Uterus (tissue), 4 donors: ENCODE measurements at places on chromosomes 13 and 19.

DNA sequence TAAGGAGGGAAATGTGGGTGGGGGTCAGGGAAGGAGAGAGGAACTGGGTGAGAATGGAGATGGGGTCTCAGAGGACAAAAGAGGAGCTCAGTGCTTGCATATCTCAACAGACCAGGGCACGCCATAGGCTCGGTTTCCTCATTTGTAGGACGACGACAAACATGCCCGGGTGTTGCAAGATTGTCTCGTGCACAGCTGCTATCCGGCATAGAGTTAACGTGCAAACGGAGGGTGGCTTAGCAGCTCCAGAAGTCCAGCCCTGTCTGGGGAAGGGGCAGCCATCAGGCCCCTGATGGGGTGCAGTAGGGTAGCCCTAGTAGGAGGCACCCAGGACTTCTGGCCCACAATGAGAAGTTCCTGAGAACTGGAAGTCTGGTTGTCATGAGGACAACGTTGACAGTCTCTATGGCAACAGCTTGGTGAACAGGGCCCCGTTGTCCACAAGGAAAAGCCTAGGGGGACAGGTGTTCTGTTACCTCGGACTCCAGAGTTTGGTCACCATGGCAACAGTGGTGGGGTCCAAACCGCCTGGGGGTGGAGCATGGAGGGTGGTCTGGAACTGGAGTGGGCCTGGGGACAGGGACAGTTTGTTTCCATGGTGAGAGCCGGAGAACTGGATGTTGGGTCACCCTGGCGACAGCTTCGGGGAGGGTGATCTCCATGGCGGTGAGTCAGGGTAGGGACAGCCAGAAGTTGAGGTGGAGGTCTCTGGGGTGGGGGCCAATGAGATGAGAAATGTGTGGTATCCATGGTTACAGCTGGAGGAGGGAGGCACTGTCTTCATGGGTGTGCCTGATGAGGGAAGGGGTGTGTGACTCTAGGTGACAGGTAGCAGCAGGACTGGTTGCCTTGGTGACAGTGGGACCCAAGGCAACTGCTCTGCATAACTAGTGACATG is 16.8 kb downstream of the TM6SF2 start:
- no peak for DNase-seq

DNA sequence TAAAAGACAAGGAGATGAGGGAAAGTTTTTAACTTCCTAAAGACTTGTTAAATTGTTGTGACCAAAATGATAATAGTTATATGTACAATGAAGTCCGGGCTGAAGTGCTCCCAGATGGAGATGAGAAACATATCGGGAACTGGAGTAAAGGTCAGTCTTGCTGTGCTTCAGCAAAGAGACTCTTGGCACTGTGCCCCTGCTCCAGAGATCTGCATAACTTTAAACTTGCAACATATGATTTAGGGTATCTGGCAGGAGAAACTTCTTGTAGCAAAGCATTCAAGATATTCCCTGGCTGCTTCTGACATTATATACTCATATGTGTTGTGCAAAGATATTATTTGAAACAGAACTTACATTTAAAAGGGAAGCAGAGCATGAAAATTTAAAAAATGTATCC is 786.6 kb upstream of the SLITRK6 start:
- DNase-seq: no peak

- no peak for DNase-seq
Observed at GRCh38 chr13:44795176-44795575, 194.1 kb downstream of the NUFIP1 start.

DNA sequence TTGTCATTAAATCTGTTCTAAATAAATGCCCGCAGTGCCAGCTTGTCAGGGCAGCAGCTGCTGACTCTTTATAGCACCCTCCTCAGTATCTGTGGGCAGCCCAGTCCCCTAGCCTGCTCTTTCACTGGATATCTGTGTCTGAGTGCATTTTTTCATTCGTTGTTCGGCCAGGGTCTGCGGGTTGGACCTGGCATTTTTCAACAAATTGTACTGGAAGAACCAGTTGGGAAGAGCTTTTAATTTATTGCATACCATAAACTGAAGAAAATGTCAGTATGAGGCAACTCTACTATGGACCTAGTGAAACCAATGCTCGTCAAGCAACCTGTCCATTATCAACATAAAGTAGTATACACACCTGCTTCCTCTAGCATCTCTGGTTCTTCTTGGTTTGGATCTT is 8.6 kb downstream of the NLRP13 start:
- no peak for DNase-seq

GRCh38 chr19:4365341-4365740 is 22.0 kb downstream of the MPND start:
- DNase-seq: no peak

GRCh38 chr19:34959021-34959420 is 5.0 kb downstream of the ZNF792 start:
- no peak for DNase-seq

DNA sequence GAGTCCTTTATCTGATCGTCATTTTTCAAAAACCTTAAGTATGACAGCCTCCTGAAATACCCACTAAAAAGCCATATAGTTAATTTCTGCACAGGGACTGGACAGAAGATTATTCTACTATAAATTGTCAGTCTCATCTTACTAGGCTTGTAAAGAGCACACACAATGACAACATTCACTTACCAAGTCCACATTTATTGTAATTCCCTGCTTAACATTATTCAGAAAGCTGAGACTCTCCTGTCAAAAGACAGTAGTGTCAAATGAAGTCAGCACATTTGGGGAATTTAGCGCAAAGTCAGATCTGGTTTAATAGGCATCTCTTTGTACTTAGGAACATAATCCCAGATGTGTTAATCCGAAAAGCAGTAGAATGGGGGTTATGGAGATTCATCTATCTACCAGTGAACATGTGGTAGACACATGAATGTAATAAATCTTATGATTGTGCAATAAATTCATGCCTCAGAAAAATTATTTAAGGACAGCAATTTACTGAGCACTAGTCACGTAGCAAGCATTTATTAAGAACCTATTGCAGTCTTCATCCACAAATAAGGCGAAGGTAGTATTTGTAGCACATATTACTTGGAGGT is 224.6 kb upstream of the GPC6 start:
- DNase-seq: no peak

- DNase-seq: no peak
Observed at GRCh38 chr19:16749326-16749725, 29.7 kb downstream of the NWD1 start.

DNA sequence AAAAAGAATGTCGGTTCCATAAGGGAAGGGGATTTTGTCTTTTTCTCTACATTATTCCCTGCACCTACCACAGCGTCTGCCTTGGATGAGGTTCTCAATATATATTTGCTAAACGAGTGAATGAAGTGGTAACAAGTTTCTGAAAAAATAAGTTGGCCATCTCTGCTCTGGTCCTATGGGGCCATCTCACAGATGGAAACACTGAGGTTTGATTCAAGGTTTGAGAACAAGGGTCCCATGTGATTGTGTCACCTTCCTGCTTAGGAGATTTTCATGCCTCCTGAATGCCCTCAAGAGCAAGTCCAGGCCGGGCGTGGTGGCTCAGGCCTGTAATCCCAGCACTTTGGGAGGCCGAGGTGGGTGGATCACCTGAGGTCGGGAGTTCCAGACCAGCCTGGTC is 3.2 kb downstream of the MYPOP start:
- no peak for DNase-seq

GRCh38 chr13:84393981-84394625 is 511.8 kb upstream of the SLITRK1 start:
- no peak for DNase-seq

- no peak for DNase-seq
Observed at GRCh38 chr13:99313501-99313900, 6.3 kb upstream of the GPR183 start.

- DNase-seq: no peak
Observed at GRCh38 chr19:29841209-29841558, 29.4 kb downstream of the CCNE1 start.

- no peak for DNase-seq
Observed at GRCh38 chr13:50798923-50799322, 44.6 kb downstream of the DLEU7 start.

DNA sequence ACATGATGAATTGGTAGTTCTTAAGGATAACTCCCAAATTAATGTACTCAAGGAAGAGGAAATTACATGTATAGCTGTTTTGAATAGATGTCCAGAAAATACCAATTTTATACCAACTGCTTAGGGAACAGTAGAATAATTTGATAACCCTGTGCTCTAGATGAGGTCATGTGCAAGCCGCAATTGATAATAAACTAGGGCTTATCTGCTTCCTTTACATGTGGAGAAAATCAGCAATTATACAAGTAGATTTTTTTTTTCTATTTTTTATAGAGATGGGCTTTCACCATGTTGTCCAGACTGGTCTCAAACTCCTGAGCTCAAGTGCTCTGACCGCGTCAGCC is 9.3 kb downstream of the TPT1 start:
- no peak for DNase-seq

- DNase-seq: no peak
Observed at GRCh38 chr13:93977986-93978385, 501.5 kb downstream of the DCT start.

GRCh38 chr19:6458695-6459261 is 814 bp downstream of the SLC25A23 start:
- DNase-seq: no peak

DNA sequence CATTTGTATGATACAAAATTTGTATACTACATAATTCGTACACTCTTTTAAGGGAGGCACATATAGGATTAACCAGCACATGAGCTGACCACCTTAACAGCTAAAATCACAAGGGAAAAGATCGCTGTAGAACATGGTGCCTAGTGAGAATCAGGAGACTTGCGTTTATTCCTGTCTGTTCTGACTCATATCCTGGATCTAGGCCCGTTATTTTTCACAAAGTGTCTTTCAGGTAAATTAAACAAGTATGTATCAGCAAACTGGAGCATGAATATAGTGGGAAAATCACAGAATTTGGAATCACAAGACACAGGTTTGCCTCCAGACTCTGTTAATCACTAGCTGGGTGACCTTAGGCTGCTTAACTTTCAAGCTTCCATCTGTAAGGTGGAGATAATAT is 47.5 kb upstream of the ESD start:
- no peak for DNase-seq

DNA sequence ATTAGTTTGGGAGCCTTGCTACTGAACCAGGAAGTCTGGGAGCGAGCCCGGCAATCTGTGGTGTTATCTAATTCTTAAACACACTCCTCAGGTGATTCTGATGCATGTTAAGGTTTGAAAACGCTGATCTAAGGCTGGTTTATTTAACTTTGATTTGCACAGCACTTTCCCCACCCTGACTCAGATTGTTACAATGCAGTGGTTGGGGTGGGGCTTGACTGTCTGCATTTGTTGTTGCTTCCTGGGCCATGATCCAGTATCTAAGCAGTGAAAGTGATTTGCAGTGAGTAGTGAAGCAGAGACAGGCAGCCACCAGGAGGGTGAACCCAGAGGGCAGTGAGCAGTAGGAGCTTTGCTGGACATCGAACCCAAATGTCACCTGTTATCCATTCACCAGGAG is 81.6 kb upstream of the ARGLU1 start:
- no peak for DNase-seq

GRCh38 chr13:110638814-110639806 is 23.8 kb downstream of the NAXD start:
- DNase-seq: no peak

- DNase-seq: no peak
Observed at GRCh38 chr13:89726690-89727435, 1620.6 kb upstream of the MIR17HG start.

DNA sequence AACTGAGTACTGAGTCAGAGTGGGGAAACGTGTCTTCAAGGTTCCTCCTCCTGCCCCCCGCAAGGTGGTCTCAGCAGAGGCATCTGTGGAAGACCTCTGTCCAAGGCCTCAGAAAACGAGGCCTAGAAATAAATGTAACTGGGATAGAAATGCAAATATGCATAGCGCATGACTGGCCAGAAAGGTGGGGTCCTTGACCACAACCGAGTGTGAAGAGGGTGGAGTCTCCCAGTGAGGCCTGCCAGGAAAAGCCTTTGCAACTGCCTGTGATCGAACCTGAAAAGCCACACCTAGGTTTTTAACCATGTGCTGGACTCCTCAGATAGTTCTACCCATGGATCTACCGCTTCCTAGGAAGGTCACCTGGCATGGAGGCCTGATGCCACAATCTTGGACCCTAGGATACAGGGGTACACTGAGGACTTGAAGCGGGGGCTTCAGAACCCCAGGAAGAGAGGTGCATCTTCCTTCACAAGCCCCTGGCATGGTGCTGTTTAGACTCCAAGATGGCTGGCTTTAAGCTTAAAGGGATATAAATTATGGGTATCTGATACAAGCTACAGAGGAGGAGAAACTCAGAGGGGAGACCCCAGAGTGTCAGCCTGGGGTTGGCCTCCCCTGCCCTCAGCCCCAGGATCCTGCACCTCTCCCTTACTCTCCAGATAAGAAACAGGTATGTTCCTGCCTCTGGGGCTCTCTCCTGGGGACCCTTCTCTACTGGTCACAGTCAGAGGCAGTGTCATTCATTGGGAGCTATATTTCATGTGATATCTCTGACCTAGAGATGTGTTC is 18.3 kb upstream of the SIGLEC6 start:
- DNase-seq: no peak

DNA sequence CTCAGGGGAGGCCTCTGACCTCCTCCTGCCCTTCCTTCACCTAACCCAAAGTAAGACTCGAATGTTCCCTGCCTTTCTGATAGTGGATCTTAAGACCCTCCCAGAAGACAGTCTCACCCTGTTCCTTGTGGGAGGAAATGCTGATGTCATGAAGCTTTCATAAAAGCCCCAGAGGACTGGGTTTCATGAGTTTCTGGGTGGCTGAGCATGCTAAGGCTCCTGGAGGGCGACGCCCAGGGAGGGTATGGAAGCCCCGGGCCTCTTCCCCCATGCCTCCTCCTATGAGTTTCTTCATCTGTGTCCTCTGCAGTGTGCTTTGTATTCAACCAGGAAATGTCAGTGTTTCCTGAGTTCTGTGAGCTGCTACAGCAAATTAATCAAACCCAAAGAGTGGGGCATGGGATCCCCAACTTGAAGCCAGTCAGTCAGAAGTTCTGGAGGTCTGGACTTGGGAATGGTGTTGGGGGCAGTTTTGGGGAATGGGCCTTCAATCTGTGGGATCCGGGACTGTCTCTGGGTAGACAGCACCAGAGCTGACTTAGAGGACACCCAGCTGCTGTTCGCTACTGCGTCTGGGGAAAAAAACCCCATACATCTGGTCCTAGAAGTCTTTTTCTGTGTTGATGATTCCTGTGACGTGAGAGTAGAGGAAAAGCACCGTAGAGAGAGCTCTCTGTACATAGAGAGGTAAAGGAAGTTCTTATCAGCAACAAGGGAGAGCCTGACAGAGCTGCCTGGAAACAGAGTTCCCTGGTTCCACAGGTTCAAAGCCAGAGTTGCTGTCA is 2.0 kb upstream of the LILRB2 start:
- DNase-seq: no peak

DNA sequence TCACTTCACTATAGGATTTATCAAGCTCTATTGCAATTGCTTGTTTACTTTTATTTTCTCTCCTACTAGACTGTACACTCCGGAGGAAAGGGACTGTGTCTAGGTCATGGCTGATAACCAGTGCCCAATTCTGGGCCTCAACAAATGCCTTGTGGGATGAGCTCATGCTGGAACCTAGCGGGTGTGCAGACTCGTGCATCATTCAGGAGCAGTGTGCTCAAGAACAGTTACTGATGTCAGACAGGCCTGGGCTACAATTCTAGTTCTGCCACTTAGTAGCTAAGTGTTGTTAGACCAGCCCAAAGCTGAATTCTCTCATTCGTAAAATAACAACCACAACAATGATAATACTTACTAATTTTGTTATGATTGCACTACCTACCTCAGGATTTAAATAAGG is 95.4 kb downstream of the CYSLTR2 start:
- DNase-seq: no peak

- DNase-seq: no peak
Observed at GRCh38 chr13:80224468-80224867, 116.5 kb downstream of the SPRY2 start.

GRCh38 chr13:32932376-32932775 is 83.8 kb upstream of the KL start:
- DNase-seq: no peak

GRCh38 chr13:76809389-76809788 is 76.8 kb downstream of the KCTD12 start:
- DNase-seq: no peak
